ENCODE measurements at places on chromosomes 6 and 20. TPM values are rescaled to one million over a fixed set of nuclear protein-coding genes. Genes with fewer than 3 reads are reported as not detected.

Gene SMOC2
- 0.75 TPM for total RNA-seq

DNA sequence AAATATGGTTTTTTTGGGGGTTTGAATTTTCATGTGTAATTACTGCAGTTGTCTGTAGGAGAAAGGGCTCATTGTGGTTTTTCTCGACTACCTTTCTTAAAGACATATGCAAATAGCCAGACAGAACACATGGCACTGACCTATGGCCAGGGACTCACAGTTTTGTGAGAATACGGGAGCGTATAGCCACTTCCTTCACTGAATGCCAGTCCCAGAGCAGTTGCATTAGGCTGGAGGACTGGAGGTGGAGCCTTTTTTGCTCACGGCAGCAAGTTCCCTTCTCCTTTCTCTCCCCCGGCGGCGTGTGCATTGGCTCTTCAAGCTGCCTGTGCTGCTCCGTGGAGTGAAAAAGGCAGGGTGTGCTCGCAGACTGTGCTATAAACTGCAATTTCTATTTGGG, 114.9 kb downstream of the AKAP7 start:
- peaks cover 9% of the 10 kb centered on the region for H3K4me1 ChIP-seq
- DNase-seq: peak; percentile 63
- no peaks in the 10 kb centered on the region for H3K27me3 ChIP-seq
- no peak overlapping the region for H3K27ac ChIP-seq
- no peaks in the 10 kb centered on the region for H3K36me3 ChIP-seq

Gene RAD21L1
- not detected for total RNA-seq

- DNase-seq: no peak
- no peaks in the 10 kb centered on the region for H3K4me1 ChIP-seq
- H3K27ac ChIP-seq: no peak overlapping the region
Observed at GRCh38 chr6:129236001-129236517, 353.1 kb downstream of the LAMA2 start.

Gene LAMA2
- total RNA-seq: 1.5 TPM

DNA sequence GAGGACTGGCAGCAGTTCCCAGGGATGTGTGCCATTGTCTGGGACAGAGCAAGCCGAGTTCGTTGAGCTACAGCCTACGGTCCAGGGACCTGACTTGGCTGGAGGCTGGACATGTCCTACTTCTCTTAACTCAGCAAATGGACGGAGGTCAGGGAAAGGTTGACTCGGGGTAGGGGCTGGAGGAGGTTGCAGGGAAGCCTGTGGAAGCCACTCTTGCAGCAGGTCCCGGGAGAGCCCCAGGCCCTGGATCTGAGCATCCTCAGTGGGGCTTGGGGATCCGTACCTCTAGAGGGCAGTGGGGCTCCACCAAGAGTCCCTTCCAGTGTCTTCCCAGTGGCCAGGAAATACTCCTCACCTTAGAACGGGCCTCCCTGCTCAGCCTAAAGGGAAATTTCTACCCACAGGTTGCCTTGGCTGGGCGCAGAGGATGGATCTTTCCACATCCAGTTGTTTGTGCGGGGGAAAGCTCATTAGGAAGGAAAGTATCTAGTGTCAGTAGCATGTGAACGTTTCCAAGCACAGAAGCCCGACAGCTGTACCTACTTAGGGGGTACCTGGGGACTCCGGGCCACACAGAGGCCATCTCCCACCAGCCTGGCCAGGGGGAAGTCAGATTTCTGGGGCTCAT, 170.2 kb downstream of the NFATC2 start:
- H3K27me3 ChIP-seq: no peaks in the 10 kb centered on the region
- no peak overlapping the region for H3K4me3 ChIP-seq
- H3K36me3 ChIP-seq: no peaks in the 10 kb centered on the region
- H3K4me1 ChIP-seq: no peaks in the 10 kb centered on the region
- no peak overlapping the region for H3K27ac ChIP-seq
- peak; percentile 84 for DNase-seq

GRCh38 chr6:33768644-33769120, 20.2 kb downstream of the LEMD2 start:
- H3K27me3 ChIP-seq: no peaks in the 10 kb centered on the region
- peak; percentile 85 for DNase-seq
- H3K4me1 ChIP-seq: peaks cover 27% of the 10 kb centered on the region
- no peak overlapping the region for H3K4me3 ChIP-seq
- no peak overlapping the region for H3K27ac ChIP-seq
- no peaks in the 10 kb centered on the region for H3K36me3 ChIP-seq

Measured in neural progenitor cell (in vitro differentiated cells).